ENCODE measurements at places on chromosomes 4 and X. TPM values are rescaled to one million over a fixed set of nuclear protein-coding genes. Genes with fewer than 3 reads are reported as not detected.

XPNPEP2 gene
- total RNA-seq = 0.72 TPM

DNA sequence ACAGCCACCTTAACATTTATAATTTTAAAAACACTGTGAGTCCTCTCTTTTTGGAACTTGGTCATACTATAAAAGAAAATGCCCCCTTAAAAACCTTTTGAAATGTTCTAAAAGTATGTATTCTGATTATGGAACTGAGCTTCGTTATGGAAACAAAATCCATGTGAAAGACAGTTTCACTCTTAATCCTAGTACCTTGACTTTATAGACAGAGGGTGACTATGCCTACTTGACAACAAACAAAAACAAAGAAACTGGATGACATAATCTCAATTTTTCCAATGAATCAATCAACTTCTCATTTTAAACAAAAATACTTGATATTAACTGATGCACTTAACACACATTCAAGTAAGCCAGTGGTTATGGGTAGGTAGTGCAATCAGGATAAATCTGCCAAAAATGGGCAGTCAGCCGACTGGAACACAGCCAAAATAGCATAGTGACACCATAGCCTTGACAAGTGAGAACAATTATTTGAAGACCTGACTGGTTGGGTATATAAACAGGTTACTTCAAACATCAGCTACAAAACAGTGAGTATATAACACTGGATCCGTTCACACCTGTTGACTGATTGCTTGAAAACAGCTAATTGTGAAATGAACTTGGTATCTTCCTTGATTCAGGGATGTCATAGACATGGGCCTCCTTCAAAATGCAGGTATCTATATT is 265.5 kb downstream of the PPP3CA start:
- no peak for DNase-seq

DNA sequence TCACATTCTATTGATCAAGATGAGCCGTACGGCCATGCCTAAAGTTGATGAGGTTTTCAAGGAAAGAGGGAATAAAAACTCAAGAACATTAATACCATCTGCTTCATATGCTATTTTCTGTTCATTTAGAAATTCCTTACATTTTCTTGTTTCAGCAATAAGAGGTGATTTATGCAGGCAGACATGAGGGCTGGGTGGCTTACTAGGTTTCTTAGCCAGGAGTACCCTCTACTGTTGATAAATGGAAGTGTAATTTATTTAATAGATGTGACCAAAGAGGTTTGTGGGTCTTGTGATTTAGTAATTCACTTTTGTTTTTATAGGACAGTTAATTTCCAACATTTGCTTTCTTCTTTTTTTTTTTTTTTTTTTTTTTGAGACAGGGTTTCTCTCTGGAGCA is 6.4 kb upstream of the SMIM9 start:
- peak; percentile 15 for DNase-seq

ANXA3 gene
- total RNA-seq = 26.3 TPM

GRCh38 chrX:118980761-118981160 is 6.3 kb downstream of the LONRF3 start:
- DNase-seq = no peak

DNA sequence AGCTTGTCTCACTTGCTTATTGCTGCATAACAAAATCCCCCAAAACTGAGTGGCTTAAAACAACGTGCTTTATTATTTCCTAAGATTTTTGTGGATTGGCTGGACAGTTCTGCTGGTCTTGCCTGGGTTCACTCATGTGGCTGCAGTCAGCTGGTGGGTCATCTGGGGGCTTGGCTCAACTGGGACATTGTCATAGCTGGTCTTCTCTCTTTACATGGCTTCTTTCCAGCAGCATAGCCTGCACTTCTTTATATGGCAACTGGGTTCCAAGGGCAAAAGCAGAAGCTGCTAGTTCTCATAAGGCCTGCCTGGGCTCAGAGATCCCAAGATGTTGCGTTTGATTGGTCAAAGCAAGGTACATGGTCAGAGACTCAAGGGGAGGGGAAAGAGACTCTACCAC is 33.7 kb upstream of the STAG2 start:
- DNase-seq = no peak

DNA sequence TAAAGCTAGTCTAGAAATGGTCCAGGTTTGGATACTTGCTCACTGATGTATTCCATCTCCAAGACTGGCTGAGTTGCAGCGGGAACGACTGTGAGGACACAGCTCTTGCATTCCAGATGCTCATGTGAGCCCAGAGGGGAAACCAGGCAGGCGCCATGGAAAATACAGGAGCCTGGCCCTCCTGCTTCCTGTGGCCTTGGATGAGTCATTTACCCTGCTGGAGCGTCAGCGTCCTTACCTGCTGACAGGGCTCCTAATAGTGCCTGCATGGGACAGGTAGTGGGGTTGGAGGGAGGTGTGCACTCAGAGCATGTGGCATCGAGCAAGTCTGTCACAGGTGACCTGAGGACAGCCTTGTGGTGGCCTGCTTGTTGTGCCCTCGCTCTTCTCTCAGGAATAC is 69.4 kb downstream of the NSG1 start:
- DNase-seq = no peak

CENPVL1 gene
- not detected for total RNA-seq
